ENCODE measurements at places on chromosomes 1 and 21. TPM values are rescaled to one million over a fixed set of nuclear protein-coding genes. Genes with fewer than 3 reads are reported as not detected.

DNA sequence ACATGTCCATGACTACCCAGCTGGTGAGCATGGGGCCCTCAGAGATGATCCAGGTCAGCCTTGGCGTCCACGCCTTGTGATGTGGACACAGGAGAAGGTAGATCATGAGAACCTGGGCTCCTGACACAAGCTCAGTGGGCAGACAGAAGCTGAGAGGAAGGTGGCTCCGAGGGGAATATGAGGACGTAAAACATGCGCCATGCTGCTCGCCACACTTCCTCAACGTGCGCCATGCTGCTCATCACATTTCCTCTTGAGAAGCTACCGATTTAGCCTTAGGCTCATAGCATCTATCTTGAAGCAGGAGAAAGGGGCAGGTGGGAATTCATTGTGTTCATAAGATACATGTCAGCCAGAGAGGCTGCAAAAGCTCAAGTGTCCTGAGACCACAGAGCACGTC, 176.9 kb downstream of the KAZN start:
- DNase-seq, result no peak

C1orf210 gene
- polyA plus RNA-seq, result not detected

OR10Z1 gene
- polyA plus RNA-seq, result 0.10 TPM

DNA sequence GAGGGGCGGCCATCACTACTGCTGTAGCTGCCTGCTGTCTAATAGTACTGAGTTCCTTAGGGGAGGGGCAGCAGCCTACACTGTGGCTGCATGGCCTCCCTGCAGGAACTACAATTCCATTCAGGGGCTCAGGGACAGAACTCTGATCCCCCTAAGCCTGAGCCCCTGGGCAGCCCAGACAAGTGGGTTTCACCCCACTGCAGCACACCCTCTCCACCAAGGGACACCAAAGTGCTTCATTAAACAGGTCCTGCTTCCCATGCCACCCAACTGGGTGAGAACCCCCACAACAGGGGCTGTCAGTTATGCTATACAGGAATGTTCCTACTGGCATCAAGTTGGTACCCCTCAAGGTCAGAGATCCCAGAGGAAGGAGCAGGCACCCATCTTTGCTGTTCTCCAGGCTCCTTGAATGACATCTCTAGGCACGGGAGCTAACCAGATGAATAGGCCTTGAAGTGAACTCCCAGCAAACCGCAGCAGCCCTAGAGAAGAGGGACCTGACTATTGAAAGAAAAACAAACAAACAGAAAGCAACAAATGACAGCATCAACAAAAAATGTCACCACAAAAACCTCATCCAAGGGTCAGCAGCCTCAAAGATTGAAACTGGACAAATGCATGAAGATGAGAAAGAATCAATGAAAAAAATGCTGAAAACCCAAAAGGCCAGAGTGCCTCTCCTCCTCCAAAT, 437.4 kb downstream of the NUF2 start:
- DNase-seq, result no peak

- DNase-seq, result no peak
Observed at GRCh38 chr1:214685906-214686305, 82.9 kb downstream of the CENPF start.

DNA sequence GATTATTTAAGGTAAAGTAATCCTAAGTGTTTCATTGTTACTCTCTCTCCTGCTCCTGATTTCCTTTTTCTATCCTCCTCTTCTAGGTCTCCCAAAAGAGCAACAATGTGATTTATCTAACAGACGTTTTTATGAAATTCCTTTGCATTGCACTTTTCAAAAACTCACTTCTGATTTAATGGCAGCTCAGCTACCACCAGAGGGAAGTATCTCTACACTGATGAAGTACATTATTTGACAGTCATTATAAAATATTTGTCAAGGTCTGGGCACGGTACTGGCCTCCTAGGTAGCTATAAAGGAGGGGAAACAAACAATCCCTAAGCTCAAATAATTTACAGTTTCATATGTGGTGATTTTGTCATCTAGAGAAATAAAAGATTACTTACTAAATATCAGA, 15.6 kb downstream of the TMPRSS15 start:
- DNase-seq, result no peak

GRCh38 chr1:82507011-82507410, 706.3 kb downstream of the ADGRL2 start:
- DNase-seq, result peak; percentile 50

DNA sequence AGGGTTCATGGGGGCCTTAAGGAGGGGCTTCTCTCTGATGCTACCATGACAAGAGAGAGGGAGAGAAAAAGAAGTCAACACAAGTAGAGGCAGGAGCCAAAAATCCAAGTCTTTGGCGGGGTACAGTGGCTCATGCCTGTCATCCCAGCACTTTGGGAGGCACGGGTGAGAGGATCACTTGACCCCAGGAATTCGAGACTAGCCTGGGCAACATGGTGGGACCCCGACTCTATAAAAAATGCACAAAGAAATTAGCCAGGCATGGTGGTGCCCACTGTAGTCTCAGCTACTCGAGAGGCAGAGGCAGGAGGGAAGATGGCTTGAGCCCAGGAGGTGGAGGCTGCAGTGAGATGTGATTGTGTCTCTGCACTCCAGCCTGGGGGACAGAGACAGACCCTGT, 8.7 kb downstream of the PLA2G5 start:
- DNase-seq, result no peak

XCL1 gene
- polyA plus RNA-seq, result not detected

GRCh38 chr1:53367503-53368313, 39.8 kb upstream of the LRP8 start:
- no peak for DNase-seq

KRTAP25-1 gene
- not detected for polyA plus RNA-seq

- DNase-seq, result no peak
Observed at GRCh38 chr1:235027076-235027861, 101.4 kb downstream of the TOMM20 start.

GRCh38 chr1:33147997-33148314, 33.9 kb downstream of the TRIM62 start:
- no peak for DNase-seq

GRCh38 chr1:26388791-26389445, 16.4 kb upstream of the ZNF683 start:
- no peak for DNase-seq

DNA sequence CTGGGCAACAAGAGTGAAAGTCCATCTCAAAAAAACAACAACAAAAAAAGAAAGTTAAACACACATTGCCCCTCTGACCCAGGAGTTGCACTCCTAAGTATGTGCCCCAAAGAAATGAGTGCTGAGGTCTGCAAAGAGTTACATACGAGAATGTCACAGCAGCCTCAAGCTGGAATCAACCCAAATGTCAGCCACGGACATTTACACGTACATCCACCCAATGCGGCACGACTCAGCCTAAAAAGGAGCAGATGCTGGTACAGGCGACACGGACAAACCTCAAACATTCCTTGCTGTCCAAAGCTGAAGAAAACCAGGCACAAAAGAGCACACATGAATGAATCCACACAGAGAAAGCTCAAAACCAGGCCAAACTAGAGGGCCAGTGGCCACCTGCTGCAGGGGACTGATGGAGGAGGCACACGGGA, 46.8 kb upstream of the ECE1 start:
- DNase-seq, result no peak

DNA sequence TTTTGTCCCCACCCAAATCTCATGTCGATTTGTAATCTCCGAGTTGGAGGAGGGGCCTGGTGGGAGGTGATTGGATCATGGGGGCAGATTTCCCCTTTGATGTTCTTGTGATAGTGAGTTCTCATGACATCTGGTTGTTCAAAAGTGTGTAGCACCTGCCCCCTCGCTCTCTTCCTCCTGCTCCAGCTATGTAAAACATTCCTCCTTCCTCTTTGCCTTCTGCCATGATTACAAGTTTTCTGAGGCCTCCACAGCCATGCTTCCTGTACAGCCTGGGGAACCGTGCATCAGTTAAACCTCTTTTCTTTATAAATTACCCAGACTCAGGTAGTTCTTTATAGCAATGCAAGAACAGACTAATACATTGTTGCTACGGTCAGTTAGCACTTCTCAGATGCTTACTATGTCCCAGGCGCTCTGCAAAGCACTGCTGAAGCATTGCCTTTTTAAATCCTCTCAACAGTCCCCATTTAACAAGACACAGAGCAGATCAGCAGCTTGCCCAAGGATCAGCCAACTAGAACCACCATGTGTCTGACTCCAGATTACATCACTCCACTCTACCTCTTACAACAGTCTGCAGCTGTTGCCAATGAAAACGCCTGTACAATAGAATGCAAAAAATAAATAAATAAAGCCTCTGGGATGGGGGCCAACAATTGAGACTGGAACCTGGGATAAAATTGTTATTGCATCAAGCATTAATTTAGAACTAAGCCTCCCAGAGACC, 52.4 kb upstream of the USP1 start:
- peak; percentile 65 for DNase-seq

- no peak for DNase-seq
Observed at GRCh38 chr1:185292237-185292636, 24.8 kb downstream of the IVNS1ABP start.

GRCh38 chr1:70071601-70072000, 133.8 kb downstream of the LRRC40 start:
- peak; percentile 36 for DNase-seq

DNA sequence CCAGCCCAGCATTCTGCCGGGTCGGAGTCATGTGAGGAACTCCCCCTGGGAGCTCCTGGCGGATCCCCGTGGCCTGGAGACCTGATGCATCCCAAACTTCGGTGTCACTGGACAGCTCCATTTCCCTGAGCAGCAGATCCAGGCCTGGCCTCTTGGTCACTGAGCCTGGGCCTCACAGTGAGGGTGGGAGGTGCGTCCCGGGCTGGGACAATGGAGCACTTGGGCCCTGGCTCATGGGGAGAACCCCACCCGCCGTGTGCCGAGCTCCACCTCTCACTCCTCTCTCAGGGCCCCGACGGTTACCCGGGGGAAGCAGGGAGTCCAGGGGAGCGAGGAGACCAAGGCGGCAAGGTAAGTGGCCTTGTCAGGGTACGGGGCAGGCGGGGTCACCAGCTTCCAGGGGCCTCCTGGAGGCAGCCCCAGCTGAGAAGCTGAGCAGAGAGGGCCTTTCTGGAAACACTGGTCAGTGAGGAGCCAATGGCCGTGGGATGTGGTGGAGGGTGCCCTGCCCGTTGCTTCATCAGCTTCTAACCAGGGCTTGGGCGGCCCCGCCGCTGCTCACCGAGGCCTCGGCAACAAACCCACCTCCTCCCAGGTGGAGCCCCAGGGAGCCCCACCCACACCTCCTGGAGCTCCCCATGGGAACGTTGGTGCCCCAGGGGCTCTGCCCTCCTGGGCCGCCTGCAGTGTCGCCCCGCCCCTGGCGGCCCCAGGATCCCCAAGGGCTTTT, 19.8 kb downstream of the COL6A2 start:
- DNase-seq, result no peak

MYOM3 gene
- 458 TPM for polyA plus RNA-seq

DNA sequence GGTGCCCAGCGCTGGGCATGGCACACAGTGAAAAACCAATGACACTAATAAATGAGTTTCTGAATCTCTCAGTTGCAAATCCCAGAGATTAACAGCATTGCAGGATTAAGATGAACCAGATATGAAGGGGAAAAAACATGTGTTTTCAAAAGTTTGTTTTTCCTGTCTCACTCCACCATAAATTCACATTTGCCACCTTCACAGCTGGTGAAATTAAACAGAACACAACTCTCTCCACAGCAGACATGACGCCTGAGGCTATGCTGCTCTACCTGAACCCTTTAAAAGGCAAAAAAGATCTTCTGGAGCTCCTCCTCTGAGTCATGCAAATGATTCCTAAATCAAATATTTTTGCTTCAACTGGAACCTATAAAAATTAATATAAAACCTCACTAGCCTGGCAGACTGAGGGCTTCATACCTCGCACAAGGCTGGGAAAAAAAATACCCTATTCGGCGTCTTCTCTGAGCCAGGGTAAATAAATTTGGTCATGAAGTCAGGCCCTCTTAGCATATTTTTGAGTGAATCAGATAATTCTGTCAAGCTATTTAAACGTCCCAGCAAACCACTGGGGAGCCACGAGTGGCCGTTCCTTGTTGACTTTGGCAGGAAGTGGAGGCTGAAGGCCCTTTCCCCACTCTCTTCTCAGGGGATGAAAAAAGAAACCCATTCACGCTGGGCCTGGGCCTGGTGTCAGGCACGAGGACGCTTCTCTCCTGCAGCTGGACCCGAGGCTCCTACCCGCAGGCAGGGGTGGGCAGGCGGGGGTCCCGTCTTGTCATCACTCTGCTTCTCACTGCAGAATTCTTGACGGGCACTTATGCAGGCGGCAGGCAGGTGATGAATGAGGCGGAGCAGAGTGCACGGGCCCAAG, 53.0 kb downstream of the DMRTB1 start:
- DNase-seq, result no peak

DNA sequence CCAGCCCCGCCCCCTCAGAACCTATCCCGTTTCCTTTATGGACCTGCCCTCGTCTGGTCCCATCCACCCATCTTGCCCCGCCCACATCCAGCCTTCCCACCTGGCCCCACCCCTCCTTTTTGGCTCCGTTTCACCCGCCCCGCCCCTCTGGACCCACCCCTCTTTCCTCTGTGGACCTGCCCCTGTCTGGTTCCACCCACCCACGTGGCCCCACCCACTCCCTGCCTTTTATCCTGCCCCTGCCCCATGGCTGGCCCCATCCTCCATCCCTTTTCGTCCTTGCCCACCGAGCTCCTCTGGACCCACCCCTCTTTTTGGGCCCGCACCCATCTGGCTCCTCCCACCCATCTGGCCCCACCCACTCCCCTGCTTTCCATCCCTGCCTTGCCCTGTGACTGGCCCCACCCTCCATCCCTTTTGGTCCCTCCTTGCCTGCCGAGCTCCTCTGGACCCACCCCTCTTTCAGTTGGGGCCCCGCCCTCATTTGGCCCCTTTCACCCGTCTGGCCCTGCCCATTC, 177.3 kb downstream of the CAMTA1 start:
- no peak for DNase-seq

GRCh38 chr21:34820051-34820450, 151.3 kb downstream of the CLIC6 start:
- DNase-seq, result no peak

- no peak for DNase-seq
Observed at GRCh38 chr1:67651031-67651430, 34.0 kb upstream of the GADD45A start.

SOX13 gene
- 30.2 TPM for polyA plus RNA-seq

DNA sequence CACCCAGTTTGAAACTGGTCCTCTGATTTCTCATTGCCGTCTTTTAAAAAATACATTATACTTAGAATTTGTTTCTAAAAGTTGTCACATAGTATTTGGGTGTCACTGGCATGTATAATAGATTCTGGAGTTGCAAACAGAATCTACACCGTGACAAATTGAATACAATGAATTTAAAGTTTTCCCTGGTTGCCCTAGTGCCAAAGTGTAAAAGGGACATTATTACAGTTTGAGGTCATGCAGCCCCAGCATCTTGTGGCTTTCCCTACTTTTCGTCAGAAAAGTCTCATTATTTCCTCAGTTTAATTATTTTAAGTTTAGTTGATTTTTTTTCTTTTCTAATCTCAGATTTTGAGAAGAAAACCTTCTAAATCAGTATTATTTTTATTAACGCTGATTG, 155.9 kb downstream of the DISP1 start:
- no peak for DNase-seq

GRCh38 chr1:241846862-241847539, 1.0 kb upstream of the EXO1 start:
- no peak for DNase-seq

GRCh38 chr1:17119076-17119772, at the start of gene PADI2:
TSS of gene PADI2 (minus strand) at chr1:17119451. CDS start at chr1:17119371, 80 bp downstream.
- peak; percentile 38 for DNase-seq

E2F2 gene
- 3.9 TPM for polyA plus RNA-seq

PDE4B gene
- 18.0 TPM for polyA plus RNA-seq

GRCh38 chr1:169019419-169020058, 87.0 kb upstream of the ATP1B1 start:
- no peak for DNase-seq

- DNase-seq, result no peak
Observed at GRCh38 chr1:117387060-117387633, 19.9 kb downstream of the MAN1A2 start.

PRKAA2 gene
- 54.4 TPM for polyA plus RNA-seq

FMO1 gene
- 7.0 TPM for polyA plus RNA-seq

GRCh38 chr21:25556091-25556490, 51.2 kb downstream of the MRPL39 start:
- no peak for DNase-seq

All from hindlimb muscle (tissue), 1 donor.